ENCODE measurements at places on chromosomes 3 and 15. TPM values are rescaled to one million over a fixed set of nuclear protein-coding genes. Genes with fewer than 3 reads are reported as not detected.

The NT5DC2 gene
- 29.0 TPM for total RNA-seq

The GPR62 gene
- total RNA-seq = not detected

The P2RY13 gene
- total RNA-seq = not detected

The CACNA1D gene
- total RNA-seq = not detected

The BDH1 gene
- total RNA-seq = 1.7 TPM

The MUSTN1 gene
- 0.20 TPM for total RNA-seq

The SLCO2A1 gene
- 7.9 TPM for total RNA-seq

The LRTM1 gene
- not detected for total RNA-seq

The XPC gene
- 26.0 TPM for total RNA-seq

The IGSF11 gene
- under 0.01 TPM for total RNA-seq

The CACNA2D2 gene
- under 0.01 TPM for total RNA-seq

The SLC51B gene
- total RNA-seq = not detected

The ROBO1 gene
- total RNA-seq = 1.1 TPM

The ECE2 gene
- total RNA-seq = not detected

The RARB gene
- total RNA-seq = 2.8 TPM

The EPHB1 gene
- total RNA-seq = 4.2 TPM

The NEK10 gene
- total RNA-seq = 1.4 TPM

The IL12A gene
- total RNA-seq = 0.44 TPM

The GOLGA6L4 gene
- total RNA-seq = 0.99 TPM

The GOLGA6L1 gene
- total RNA-seq = not detected

The FAM43A gene
- 93.1 TPM for total RNA-seq

The TMEM212 gene
- total RNA-seq = not detected

The GCSAM gene
- total RNA-seq = not detected

The CCDC54 gene
- not detected for total RNA-seq

The ALDH1A3 gene
- total RNA-seq = 16.1 TPM

The RLBP1 gene
- not detected for total RNA-seq

The GABRR3 gene
- not detected for total RNA-seq

The GPR27 gene
- not detected for total RNA-seq

The MST1R gene
- total RNA-seq = 0.22 TPM

The CFAP20DC gene
- 0.65 TPM for total RNA-seq

The GOLGA8G gene
- total RNA-seq = not detected

The CGNL1 gene
- total RNA-seq = 17.9 TPM

The ACAD11 gene
- total RNA-seq = 10.3 TPM

The KBTBD8 gene
- 1.5 TPM for total RNA-seq

The GNAT1 gene
- not detected for total RNA-seq

The GABRG3 gene
- not detected for total RNA-seq

The ZNF660 gene
- total RNA-seq = 0.22 TPM

The HDC gene
- not detected for total RNA-seq

The SYNPR gene
- not detected for total RNA-seq

The NPAP1 gene
- total RNA-seq = not detected

The ABTB1 gene
- 8.5 TPM for total RNA-seq

The MORC1 gene
- not detected for total RNA-seq

The CLDN1 gene
- 0.44 TPM for total RNA-seq

The CCDC9B gene
- 8.9 TPM for total RNA-seq
